Endodermal cell (in vitro differentiated cells): ENCODE measurements at places on chromosomes 11 and 22. TPM values are rescaled to one million over a fixed set of nuclear protein-coding genes. Genes with fewer than 3 reads are reported as not detected.

GRCh38 chr11:121630041-121630440 lies 177.3 kb upstream of the SORL1-AS1 start:
- no peaks in the 10 kb centered on the region for H3K27me3 ChIP-seq
- H3K36me3 ChIP-seq = peaks cover 9% of the 10 kb centered on the region
- no peak overlapping the region for H3K4me3 ChIP-seq
- H3K27ac ChIP-seq = no peak overlapping the region
- no peak for DNase-seq

DNA sequence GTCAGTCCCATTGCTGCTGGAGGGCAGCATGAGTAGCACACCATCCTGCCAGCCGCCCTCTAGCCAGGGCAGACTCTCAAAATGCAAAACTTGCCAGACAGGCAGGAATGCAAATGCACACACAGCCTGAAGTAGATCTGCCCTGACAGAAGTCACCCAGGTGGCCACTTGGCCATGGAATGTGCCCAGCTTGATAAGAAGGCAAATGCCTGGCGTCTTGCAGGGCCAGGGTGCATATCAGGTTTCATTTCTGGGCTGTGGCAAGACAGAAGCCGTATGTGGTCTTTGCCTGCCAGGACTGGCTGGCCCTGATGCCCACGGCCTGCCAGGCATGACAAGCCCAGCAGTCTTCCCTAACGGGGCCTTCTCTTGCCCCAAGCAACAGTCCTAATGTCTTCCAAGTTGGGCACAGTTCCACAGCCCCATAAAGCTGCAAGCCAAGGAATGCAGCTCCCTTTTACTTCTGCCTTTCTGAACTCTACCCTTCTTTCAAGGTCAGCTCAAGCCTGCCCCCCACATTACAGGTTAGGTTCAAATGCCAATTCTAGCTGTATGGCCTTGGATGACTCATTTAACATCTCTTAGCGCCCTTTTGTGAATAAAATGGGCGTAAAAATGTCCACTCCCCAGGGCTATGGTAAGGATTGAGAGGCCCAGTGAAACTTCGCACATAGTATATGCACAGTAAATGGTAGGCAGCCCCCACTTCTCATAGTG lies 29.7 kb downstream of the POU2AF3 start:
- H3K36me3 ChIP-seq = no peaks in the 10 kb centered on the region
- H3K27me3 ChIP-seq = peaks cover 12% of the 10 kb centered on the region
- no peak overlapping the region for H3K4me3 ChIP-seq

GRCh38 chr22:45975164-45976161 lies 1.5 kb downstream of the WNT7B start:
- H3K4me1 ChIP-seq = no peaks in the 10 kb centered on the region
- H3K4me3 ChIP-seq = no peak overlapping the region
- no peaks in the 10 kb centered on the region for H3K36me3 ChIP-seq
- H3K27ac ChIP-seq = no peak overlapping the region
- peaks cover 85% of the 10 kb centered on the region for H3K27me3 ChIP-seq

- H3K4me1 ChIP-seq = no peaks in the 10 kb centered on the region
- H3K27ac ChIP-seq = no peak overlapping the region
- no peak overlapping the region for H3K4me3 ChIP-seq
- peaks cover 16% of the 10 kb centered on the region for H3K36me3 ChIP-seq
- H3K27me3 ChIP-seq = no peaks in the 10 kb centered on the region
- no peak for DNase-seq
Observed at GRCh38 chr11:88320149-88320559, 17.4 kb downstream of the CTSC start.

DNA sequence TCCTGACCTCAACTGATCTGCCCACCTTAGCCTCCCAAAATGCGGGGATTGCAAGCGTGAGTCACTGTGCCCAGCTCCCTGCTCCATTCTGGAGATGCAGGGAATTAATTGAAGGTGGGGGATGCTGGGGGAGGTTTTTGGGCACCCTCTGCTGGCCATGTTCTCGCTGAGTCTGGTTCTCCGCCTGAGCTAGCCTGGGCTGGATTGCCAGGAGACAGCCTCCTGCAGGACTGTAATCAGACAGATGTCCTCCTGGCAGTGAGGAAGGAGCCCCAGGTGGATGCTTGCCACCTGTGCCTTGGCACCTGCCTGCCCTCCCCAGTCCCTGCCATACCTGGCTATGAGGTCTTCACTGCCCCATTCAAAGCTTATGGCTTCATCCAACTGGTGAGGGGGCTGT lies 5.4 kb downstream of the MTFP1 start:
- H3K27me3 ChIP-seq = no peaks in the 10 kb centered on the region
- peak; percentile 63 for DNase-seq
- H3K4me1 ChIP-seq = no peaks in the 10 kb centered on the region
- no peak overlapping the region for H3K4me3 ChIP-seq
- peaks cover 15% of the 10 kb centered on the region for H3K36me3 ChIP-seq
- no peak overlapping the region for H3K27ac ChIP-seq

- no peak overlapping the region for H3K4me3 ChIP-seq
- no peak for DNase-seq
- no peaks in the 10 kb centered on the region for H3K4me1 ChIP-seq
- no peaks in the 10 kb centered on the region for H3K27me3 ChIP-seq
- no peak overlapping the region for H3K27ac ChIP-seq
Observed at GRCh38 chr22:48704335-48704734, 1123.3 kb downstream of the BRD1 start.

DNA sequence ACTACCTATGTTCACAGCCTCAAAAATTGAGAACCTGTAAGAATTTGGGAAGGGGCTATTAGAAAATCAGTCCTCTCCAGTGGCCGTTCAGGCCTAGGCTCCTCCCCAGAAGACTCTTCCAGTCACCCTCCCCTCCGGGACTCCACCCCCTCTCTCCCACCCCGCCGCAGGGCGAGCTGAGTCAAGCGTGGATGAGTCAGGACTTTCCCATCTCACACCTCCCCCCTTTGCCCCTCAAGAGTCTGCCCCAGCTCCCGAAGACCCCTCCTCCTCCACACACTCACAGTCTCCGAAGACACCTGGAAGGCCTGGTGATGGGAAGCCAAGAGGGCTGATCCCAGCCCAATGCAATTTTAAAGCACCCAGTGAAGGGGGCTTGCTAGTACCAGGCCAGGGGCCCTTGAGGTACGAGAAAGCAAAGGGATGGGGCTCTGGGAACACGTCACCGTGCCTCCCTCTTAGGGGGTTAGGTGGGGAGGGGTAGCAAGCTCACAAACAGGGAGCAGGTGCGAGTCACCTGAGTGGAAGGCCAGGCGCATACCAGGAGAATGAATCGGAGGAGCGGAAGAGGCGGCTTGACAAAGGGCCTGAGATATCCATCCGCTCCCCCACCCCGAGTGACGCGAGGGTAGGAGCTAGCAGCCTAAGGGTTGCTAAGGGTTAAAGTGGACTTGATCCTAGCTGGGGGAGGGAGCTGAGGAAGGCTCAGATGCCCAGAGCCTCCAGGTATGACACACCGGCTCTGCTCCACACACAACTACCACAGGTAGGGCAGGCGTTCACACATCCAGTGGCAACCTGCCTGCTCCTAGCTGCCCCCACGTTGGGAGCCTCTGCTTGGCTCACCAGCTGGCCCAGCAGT lies 13.6 kb downstream of the BCL9L start:
- peak; percentile 98 for DNase-seq
- H3K27me3 ChIP-seq = no peaks in the 10 kb centered on the region
- peaks cover 27% of the 10 kb centered on the region for H3K36me3 ChIP-seq
- peak overlapping the region; percentile 76 for H3K4me3 ChIP-seq
- H3K27ac ChIP-seq = peak overlapping the region; percentile 91

- no peak for DNase-seq
- H3K27ac ChIP-seq = no peak overlapping the region
- H3K4me1 ChIP-seq = no peaks in the 10 kb centered on the region
- H3K36me3 ChIP-seq = peaks cover 12% of the 10 kb centered on the region
- no peak overlapping the region for H3K4me3 ChIP-seq
Observed at GRCh38 chr11:71917646-71918140, 10.7 kb downstream of the XNDC1N start.

- H3K36me3 ChIP-seq = no peaks in the 10 kb centered on the region
- H3K4me3 ChIP-seq = no peak overlapping the region
- H3K27ac ChIP-seq = no peak overlapping the region
- H3K4me1 ChIP-seq = no peaks in the 10 kb centered on the region
Observed at GRCh38 chr11:110514967-110515366, 85.2 kb downstream of the FDX1 start.

GRCh38 chr11:69825037-69825834 lies 6.0 kb upstream of the FGF3 start:
- no peaks in the 10 kb centered on the region for H3K36me3 ChIP-seq
- peaks cover 4% of the 10 kb centered on the region for H3K4me1 ChIP-seq
- no peak for DNase-seq
- H3K27ac ChIP-seq = no peak overlapping the region
- peaks cover 34% of the 10 kb centered on the region for H3K27me3 ChIP-seq

DNA sequence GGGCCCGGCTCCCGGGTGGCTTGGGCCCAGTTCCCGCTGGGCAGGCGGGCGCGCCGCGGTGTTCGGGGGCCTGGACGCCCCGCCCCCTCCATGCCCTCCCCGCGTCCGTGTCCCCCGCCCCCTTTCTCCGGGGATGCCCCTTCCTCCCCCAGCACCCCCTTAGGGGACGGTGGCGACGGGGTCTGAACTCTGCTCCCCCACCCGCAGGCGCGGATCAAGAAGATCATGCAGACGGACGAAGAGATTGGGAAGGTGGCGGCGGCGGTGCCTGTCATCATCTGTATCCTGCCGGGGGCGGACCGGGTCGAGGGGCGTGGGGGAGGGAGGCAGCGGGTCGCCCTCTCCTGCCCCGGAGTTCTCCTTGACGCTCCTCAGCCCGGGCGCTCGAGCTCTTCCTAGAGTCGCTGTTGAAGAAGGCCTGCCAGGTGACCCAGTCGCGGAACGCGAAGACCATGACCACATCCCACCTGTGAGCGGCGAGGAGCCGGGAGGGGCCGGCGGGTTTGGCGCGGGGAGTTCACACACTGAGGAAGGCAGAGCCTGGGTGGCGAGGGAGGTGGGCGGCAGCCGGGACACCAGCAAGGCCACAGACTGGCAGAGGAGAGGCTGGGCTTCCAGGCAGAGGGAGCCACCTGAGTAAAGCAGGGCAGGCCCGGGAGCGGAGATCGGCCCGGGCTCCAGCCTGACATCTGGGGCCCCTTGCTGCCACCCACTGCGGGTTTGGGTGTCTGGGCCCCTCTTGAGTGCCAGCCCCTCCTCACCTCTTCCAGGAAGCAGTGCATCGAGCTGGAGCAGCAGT lies 546 bp downstream of the DRAP1 start:
- H3K27ac ChIP-seq = no peak overlapping the region
- peak; percentile 78 for DNase-seq
- H3K4me3 ChIP-seq = peak overlapping the region; percentile 84

- no peak overlapping the region for H3K4me3 ChIP-seq
- DNase-seq = no peak
- no peaks in the 10 kb centered on the region for H3K27me3 ChIP-seq
- peaks cover 4% of the 10 kb centered on the region for H3K36me3 ChIP-seq
Observed at GRCh38 chr11:17915500-17916143, 97.2 kb downstream of the SERGEF start.

DNA sequence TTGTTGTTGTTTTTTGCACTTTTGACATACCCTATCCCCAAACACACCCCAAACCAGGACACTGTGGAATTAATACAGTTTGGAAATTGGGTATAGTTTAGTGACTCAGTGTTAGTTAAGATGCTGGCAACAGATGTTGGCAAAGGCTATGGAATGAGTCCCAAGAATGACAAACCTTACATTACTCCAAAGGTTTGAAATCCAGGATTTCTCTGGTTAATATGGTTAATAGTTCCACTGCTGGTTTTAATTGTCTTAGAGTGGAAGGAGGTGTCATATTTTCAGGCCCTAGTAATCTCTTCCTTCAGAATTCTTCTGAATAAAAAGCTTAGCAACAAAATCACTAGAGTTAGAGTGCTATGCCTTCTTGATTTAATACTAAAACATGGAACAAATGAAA lies 775 bp downstream of the LPXN start:
- H3K4me3 ChIP-seq = no peak overlapping the region
- H3K27me3 ChIP-seq = no peaks in the 10 kb centered on the region
- H3K36me3 ChIP-seq = no peaks in the 10 kb centered on the region
- no peak overlapping the region for H3K27ac ChIP-seq

DNA sequence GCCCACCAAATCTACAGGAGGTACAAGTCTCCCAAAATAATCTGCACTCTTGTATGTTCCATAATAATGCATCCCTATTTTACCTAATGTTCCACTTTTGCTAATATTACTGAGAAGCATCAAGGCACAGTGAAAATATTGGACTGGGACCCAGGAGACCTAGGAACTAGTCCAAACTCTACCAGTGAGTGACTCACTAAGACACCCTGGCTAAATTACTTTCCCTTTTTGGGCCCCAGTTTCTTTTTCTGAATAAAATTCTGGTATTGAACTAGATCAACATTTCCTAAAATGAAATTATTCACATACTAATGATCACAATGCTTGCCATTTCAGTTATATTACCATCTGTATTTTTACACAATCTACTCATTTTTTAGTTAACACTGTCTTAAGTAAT lies 19.6 kb downstream of the THAP12 start:
- no peaks in the 10 kb centered on the region for H3K27me3 ChIP-seq
- no peak overlapping the region for H3K27ac ChIP-seq
- H3K36me3 ChIP-seq = peaks cover 48% of the 10 kb centered on the region
- H3K4me1 ChIP-seq = no peaks in the 10 kb centered on the region

DNA sequence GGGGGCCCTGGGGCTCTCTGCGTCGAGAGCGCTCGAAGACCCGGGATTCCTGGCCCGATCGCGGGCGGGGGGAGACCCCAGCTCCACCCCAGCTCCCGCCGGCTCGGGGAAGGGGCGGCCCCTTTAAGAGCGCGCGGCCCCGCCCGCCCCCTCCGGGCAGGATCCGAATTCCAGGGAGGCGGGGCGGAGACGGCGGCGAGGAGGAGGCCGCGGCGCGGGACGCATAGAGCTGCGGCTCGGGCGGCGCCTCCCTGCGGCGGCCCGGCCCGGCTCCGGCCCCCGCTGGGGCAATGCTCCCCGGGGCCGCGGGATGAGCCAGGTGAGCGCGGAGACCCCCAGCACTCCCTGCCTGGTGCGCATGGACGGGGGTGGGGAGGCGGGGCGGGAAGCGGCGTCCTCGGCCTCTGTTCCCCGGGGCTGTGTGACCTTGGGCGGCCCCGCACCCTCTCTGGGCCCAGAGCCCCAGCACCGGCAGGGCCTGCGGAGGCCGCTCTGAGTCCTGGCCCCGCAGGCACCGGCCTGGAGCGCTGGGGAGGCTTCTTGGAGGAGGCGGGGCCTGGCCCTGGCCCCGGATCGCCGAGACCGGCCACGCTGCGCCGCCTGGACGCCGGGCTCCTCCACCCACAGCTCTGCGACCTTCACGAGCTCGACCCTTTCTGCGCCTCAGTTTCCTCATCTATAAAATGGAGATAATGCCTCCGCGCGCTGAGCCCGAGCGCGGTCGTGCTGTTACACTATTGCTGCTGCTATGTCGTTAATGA lies 565 bp downstream of the GAS2L1 start:
- DNase-seq = peak; percentile 91
- H3K4me3 ChIP-seq = peak overlapping the region; percentile 85
- H3K36me3 ChIP-seq = no peaks in the 10 kb centered on the region
- H3K4me1 ChIP-seq = peaks cover 8% of the 10 kb centered on the region

Gene OR51B5
- total RNA-seq = 1.1 and 1.8 TPM in 2 replicates

Gene IGLL1
- total RNA-seq = not detected in 3 replicates

Gene SMTNL1
- total RNA-seq = 0.22 and 0.36 TPM in 2 replicates

Gene IGSF9B
- total RNA-seq = 22.7 and 23.0 TPM in 2 replicates

Gene MMP8
- not detected in 2 replicates for total RNA-seq

Gene KMT2A
- total RNA-seq = 76.9 to 95.8 TPM (median 80.6 TPM) in 3 replicates

Gene PKP3
- 33.7 to 45.7 TPM (median 35.4 TPM) in 3 replicates for total RNA-seq
